Left renal cortex interstitium (tissue), 4 donors: ENCODE measurements at places on chromosomes 6 and 20. TPM values are rescaled to one million over a fixed set of nuclear protein-coding genes. Genes with fewer than 3 reads are reported as not detected.

GRCh38 chr6:11552442-11552841 lies 14.9 kb downstream of the TMEM170B start:
- DNase-seq: no peak

CST5 gene
- 0.32 TPM for polyA plus RNA-seq

DNA sequence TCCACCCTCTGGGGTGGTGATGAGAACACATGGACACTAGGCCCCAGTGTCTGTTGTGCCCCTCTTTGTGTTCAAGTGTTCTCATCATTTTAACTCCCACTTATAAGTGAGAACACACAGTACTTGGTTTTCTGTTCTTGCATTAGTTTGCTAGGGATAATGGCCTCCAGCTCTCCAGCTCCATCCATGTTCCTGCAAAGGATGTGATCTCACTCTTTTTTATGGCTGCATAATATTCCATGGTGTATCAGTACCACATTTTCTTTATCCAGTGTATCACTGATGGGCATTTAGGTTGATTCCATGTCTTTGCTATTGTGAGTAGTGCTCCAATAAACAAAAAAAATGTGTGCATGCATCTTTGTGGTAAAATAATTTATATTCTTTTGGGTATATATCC lies 67.4 kb downstream of the RWDD2A start:
- no peak for DNase-seq

ARFGAP1 gene
- polyA plus RNA-seq: 90.8 TPM

BMP7 gene
- 83.6 TPM for polyA plus RNA-seq

DNA sequence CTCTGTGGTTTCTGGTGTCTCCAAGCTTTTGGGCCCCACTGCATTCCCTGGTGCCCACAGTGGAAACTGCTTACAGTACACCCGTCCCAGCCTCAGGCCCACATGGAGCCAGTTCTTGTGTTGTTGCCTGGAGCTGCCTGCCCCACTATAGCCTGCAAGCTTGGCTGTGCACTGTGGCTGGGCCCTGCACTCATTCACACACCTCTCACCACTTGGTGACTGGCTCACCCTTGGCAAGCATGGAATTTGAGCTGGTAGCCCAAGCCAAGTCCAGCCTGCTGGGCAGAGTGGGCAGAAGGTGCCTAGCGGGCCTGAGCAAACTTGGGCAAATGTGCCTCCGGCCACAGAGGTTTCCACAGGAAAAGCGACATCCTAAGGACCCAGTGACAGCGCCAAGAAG lies 472.3 kb downstream of the MMUT start:
- DNase-seq: no peak

DNA sequence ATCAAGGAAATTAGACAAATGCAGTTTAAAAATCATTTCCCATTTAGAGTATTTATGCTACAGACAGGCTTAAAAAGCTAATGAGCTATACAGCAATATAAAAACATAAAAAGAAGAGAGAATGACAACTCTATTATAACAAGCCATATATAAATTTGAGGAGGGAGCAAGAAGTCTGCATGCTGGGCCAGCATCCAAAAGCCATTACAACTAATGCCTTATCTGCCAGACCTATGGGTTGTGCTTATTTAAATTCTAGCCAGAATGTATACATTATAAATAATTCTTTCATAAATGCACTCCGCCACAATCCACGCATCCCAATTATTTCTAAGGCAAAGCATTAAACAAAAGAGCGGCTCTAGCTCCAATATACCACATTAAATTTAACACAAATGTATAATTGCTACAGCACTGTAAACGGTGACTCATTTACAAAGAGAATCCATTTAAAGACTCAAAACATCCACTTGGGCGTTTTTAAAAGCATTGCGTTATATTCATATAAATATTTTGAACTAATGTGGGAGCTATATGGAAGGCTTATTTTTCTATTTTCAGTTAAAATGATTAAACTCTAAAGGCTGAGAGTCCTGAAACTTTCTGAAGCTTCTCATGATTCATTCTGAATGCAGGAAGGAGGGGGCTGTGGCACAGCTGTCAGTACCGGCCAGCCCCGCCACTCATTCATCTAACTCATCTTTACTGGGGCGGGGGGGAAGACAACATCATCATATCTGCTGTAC lies 37.7 kb upstream of the RAB22A start:
- no peak for DNase-seq

- DNase-seq: no peak
Measured at GRCh38 chr20:33753143-33753542, 21.3 kb downstream of the ZNF341 start.

GRCh38 chr20:1242530-1242929 lies 16.7 kb downstream of the RAD21L1 start:
- no peak for DNase-seq

- DNase-seq: no peak
Measured at GRCh38 chr20:44583157-44583556, 778 bp downstream of the PKIG start.

DEFB124 gene
- polyA plus RNA-seq: 0.37 TPM

GRCh38 chr6:149323925-149324324 lies 6.4 kb downstream of the TAB2 start:
- no peak for DNase-seq

TXLNB gene
- polyA plus RNA-seq: 1.6 TPM

- no peak for DNase-seq
Measured at GRCh38 chr6:167306401-167306998, 15.4 kb downstream of the UNC93A start.

GJA10 gene
- polyA plus RNA-seq: not detected

RAET1G gene
- 1.3 TPM for polyA plus RNA-seq

BMP6 gene
- polyA plus RNA-seq: 6.1 TPM

MCHR2 gene
- polyA plus RNA-seq: not detected

HAO1 gene
- polyA plus RNA-seq: not detected

ENPP5 gene
- polyA plus RNA-seq: 18.4 TPM

DNA sequence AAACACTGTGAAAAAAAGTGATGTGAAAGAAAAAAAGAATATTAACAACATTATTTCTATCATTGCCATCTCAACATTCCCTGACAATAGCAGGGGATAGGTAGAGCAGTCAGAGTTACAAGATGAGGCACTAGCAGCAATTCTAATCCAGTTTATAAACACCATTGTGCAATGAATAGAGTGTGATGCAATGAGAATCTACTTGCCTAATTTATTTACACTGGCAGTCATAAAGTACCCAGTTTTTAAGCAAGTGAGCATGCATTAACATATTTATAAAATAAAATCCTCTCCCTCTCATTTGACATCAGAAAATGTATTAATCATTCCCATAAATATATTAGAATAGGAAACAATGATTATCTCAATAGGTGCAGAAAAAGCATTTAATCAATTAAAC lies 2.5 kb upstream of the MANEA start:
- no peak for DNase-seq

PPIL6 gene
- polyA plus RNA-seq: 18.5 TPM

- no peak for DNase-seq
Measured at GRCh38 chr20:23320317-23320716, 30.3 kb upstream of the NXT1 start.

- no peak for DNase-seq
Measured at GRCh38 chr20:20466341-20466879, 98.5 kb downstream of the INSM1 start.

DNA sequence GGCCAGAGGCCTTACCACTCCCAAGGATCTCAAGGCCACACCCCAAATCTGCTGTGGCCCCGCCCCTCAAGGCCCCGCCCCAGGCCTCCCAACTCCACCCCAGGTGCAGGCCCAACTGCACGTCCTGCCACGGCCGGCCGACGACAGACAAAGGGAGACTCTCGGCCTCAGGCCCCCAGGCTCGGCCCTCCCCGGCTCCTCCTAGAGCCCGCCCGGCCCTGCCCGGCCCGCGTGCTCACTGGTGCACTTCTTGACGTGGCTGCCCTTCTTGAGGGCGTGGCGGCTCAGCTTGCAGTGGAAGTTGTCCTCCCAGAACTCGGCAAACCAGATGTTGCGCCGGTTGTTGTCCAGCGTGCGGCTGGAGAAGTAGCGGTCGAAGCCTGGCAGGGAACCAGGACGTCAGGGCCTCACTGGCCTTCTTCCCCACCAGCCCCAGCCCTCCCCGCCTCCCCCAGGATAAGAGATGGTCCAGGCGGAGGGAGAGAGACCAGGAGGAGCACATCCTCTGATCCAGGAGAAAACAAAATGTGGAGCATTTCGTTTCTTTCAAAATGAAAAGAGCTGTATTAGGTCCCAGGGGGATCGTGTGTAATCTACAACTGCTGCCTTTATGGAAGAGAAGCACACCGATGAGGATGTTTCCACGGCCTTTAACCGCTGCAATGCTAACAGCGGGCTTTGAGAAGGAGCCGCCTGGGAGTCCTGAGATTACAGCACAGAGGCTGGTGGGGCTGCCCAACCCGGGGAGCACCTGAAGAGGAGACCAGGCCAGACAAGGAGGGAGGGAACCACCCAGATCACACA lies 89.4 kb downstream of the GRM4 start:
- DNase-seq: peak; percentile 46

CD83 gene
- polyA plus RNA-seq: 10.4 TPM
